ENCODE measurements at places on chromosomes 5 and 9. TPM values are rescaled to one million over a fixed set of nuclear protein-coding genes. Genes with fewer than 3 reads are reported as not detected.

Gene SPAG8
- total RNA-seq, result 1.4 TPM

Gene STKLD1
- 2.3 TPM for total RNA-seq

Gene ADAMTS6
- total RNA-seq, result 1.6 TPM

Gene KIF4B
- total RNA-seq, result 1.1 TPM

Gene SEMA6A
- total RNA-seq, result 14.1 TPM

Gene GPR21
- total RNA-seq, result 0.29 TPM

Gene GPX3
- 3.6 TPM for total RNA-seq

Gene ATOX1
- total RNA-seq, result 124 TPM

Gene PCDHGA4
- total RNA-seq, result 1.9 TPM

Gene BRD8
- total RNA-seq, result 76.8 TPM

Gene NUP188
- total RNA-seq, result 21.2 TPM

Gene MORN5
- total RNA-seq, result 0.78 TPM

Gene GRIA1
- total RNA-seq, result 106 TPM
